ENCODE measurements at places on chromosomes 4 and X. TPM values are rescaled to one million over a fixed set of nuclear protein-coding genes. Genes with fewer than 3 reads are reported as not detected.

The NONO gene
- 297 TPM for total RNA-seq

The MAGIX gene
- total RNA-seq, result 2.1 TPM

The MCUB gene
- 5.7 TPM for total RNA-seq

The LINC00632 gene
- 6.8 TPM for total RNA-seq

The NEUROG2 gene
- not detected for total RNA-seq

The DUX4 gene
- total RNA-seq, result not detected

The ARHGEF38 gene
- total RNA-seq, result not detected

The HTR2C gene
- total RNA-seq, result not detected

The INTS6L gene
- 11.5 TPM for total RNA-seq

The ZAR1 gene
- not detected for total RNA-seq

The AWAT2 gene
- not detected for total RNA-seq

The CLGN gene
- total RNA-seq, result 1.0 TPM

The PAK3 gene
- total RNA-seq, result 4.7 TPM

The ERVMER34-1 gene
- 0.52 TPM for total RNA-seq

The CSN1S1 gene
- total RNA-seq, result not detected

The DAPP1 gene
- total RNA-seq, result 1.6 TPM

The ADGRL3 gene
- 59.0 TPM for total RNA-seq

The HSD17B13 gene
- not detected for total RNA-seq

The RHOXF2B gene
- not detected for total RNA-seq

The TLR10 gene
- 0.52 TPM for total RNA-seq

The USP26 gene
- not detected for total RNA-seq

The SNCA gene
- total RNA-seq, result 83.0 TPM

The ASB5 gene
- total RNA-seq, result 77.8 TPM

The GAGE13 gene
- total RNA-seq, result not detected

The GABRQ gene
- 0.52 TPM for total RNA-seq

The PCDH18 gene
- 57.4 TPM for total RNA-seq

The GPR173 gene
- 2.1 TPM for total RNA-seq

The EFHC2 gene
- total RNA-seq, result under 0.01 TPM

The SH3TC1 gene
- total RNA-seq, result 13.0 TPM

The SHOX gene
- total RNA-seq, result 3.1 TPM

The LRRC66 gene
- 1.0 TPM for total RNA-seq

The ATG4A gene
- 18.3 TPM for total RNA-seq
